HFF-Myc (cell line): ENCODE measurements at places on chromosomes 12 and 14.

DNA sequence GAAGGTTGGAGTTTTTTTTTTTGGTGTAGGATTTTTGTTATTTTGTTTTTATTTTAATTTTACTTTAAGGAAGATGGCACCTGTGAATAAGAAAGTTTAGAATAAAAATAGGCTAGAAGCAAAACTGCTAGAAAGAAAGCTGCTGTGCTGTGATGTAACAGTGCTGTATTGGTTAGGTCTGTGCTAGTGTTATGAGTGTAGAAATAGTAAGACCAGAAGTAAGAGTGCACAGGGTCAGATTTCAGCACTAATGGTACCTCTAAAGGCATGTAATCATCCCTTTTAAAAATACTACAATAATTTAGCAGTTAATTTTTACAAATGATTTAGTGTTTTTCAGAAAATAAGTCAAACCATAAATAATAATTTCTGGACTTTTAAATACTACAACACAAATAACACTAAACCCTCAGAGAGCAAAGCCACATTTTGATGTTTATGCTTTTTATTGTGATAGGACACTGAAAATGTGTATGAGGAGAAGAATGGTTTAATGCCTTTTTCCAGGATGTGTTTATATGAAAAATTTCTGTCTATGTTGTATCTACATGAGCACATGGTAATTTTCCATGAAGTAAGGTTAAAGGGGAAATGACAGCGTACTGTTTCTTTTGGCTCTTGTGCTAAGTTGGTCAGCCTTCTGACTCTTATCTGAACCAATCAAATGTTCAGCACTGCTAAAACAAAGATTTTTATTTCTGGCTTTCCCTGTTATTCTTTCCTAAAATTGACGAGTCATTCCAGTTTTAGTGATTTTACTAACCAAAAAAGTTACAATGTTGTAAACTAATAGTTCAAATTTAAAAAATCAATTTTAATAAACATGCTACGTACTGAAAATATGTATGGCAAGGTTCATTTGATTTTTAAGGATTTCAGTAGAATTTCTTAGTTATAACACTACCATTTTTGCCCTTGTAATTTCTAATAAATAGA, 96.1 kb downstream of the PPHLN1 start:
- peak; percentile 12 for DNase-seq

GRCh38 chr12:58381546-58381945, 440.2 kb downstream of the ATP23 start:
- DNase-seq, result no peak

- peak; percentile 52 for DNase-seq
Observed at GRCh38 chr12:88600272-88600671, 20.0 kb upstream of the KITLG start.

DNA sequence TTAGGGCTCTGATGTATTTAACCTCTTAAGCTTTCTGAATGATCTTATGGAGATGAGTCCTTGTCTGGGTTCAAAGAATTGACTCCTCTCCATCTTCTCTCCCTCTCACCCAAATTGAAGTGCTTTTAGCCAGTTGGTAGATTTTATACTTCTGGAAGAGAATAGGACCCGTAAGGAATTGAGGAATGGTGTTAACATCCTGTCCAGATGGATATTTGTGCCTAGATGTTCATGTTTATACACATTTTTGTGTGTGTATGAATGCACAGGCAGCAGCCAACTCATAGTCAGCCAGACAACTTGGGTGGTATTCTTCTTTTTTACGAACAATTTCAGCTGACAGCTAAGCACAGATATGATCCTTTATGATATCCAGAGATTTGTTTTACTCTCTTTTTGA, 449.6 kb upstream of the RGS6 start:
- no peak for DNase-seq

DNA sequence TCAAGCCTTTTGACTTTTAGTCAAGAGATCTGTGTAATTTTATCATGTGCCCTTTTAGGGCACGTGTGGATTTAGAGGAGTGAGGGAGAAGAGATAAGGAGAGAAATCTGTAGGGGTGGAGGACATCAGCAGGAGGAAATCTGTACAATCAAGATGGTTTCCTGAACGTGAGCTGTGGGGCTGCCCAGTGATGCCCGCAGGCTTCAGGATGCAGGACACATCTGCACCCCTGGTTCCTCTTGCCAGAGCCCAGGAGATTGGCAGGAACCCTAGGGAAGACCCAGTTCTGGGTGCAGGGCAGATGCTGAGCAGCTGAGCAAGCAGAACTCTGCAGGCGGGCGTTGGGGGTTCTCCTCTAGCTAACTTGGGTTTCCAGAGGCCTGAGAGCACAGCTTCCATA, 11.6 kb upstream of the TESPA1 start:
- no peak for DNase-seq

GRCh38 chr12:110872100-110872499, 25.3 kb downstream of the CCDC63 start:
- no peak for DNase-seq

DNA sequence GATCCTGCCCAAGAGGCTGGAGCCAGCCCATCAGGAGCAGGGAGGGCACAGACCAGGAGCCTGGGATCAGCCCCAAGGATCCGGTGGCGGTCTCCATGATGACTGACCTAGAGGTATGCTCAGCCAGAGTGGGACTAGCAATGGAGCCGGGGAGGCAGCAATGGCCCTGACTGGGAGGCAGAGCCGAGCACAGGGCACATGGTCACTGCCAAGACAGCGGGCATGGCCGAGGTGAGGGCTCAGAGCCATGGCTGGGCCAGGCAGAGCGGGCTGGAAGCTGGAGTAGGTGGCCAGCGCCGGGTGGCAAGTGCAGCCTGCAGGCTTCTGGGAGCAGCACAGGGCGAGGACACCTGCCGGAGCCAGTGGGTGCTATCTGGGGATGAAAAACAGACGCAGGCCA, 259.3 kb downstream of the BCL11B start:
- no peak for DNase-seq

- DNase-seq, result no peak
Observed at GRCh38 chr12:121156365-121156764, 23.7 kb downstream of the P2RX7 start.

GRCh38 chr12:57940052-57940914, 1.1 kb upstream of the ATP23 start:
- DNase-seq, result no peak

DNA sequence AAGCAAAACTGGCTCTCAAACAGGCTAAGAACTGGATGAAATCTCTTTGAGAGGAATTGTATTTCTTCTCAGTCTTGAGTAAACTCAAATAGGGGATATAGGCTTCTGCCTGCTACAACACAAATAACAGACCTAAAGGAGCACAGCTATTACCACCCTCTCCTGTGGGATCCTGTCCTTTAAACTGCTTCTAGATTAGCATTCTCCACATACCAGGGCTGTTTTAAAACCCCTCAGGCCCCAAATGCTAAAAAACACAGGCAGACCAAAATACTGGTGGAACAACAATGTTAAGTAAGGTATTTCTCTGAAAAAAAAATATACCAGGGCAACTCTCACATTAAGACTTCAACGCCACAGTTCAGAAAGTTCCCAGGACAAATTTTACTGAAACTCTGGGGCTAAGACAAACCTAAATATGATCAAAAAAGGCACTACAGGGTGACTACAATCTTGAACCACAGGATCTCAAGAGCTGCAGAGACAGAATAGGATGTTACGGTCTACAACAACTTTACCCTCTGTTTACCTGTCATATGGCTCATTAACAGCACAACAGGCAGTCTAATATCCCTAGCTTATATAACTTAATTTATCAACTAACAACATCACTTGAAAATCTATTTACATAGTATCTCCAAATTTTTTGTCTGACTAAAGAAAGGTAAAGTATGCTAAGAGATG, 7.2 kb downstream of the CPNE8 start:
- no peak for DNase-seq

GRCh38 chr14:45078323-45078722, 5.6 kb upstream of the PRPF39 start:
- no peak for DNase-seq

- no peak for DNase-seq
Observed at GRCh38 chr12:44405297-44405696, 470.8 kb downstream of the NELL2 start.

GRCh38 chr14:106530423-106531107, 1004.2 kb downstream of the TMEM121 start:
- DNase-seq, result no peak

- no peak for DNase-seq
Observed at GRCh38 chr14:101027966-101028365, 124.4 kb upstream of the RTL1 start.

- no peak for DNase-seq
Observed at GRCh38 chr12:109558374-109559199, 14.7 kb downstream of the MMAB start.

GRCh38 chr12:45548426-45548825, 181.1 kb upstream of the ARID2 start:
- DNase-seq, result no peak

DNA sequence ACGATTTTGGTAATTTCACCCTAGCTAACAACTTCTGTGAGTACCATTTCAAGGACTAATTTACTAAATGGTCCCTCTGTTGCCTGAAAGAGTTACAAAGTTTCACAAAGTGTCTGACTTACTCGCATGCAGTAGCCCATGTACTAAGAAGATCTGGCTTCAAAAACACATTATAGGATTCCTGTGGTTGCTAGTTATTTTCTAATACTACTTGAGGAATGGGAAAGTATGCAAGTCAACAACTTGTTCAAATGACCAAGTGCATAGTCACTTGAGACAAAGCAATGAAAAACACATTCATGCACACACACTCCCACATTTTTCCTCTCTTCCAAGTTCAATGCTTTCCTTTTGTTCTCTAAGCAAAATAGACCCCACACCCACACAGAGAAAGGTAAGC, 219.7 kb upstream of the TMPO start:
- no peak for DNase-seq

DNA sequence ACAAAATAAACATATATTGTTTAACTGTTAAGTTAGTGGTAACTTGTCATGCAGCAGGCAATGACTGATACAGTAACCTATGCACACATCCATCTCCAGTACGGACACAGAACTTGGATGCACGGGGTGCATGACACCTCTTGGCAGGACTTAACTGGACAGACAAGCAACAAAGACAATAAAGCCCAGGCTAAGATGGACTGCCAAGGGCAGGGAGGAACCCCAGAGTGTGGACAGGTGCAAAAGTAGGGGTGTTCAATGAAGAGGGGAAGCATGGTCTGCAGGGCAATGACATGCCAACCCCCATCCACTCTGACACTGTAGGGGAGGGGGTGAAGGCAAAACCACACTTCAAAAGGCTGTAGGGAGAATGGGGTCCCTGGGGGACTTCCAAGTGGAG, 11.7 kb downstream of the SSH1 start:
- no peak for DNase-seq

DNA sequence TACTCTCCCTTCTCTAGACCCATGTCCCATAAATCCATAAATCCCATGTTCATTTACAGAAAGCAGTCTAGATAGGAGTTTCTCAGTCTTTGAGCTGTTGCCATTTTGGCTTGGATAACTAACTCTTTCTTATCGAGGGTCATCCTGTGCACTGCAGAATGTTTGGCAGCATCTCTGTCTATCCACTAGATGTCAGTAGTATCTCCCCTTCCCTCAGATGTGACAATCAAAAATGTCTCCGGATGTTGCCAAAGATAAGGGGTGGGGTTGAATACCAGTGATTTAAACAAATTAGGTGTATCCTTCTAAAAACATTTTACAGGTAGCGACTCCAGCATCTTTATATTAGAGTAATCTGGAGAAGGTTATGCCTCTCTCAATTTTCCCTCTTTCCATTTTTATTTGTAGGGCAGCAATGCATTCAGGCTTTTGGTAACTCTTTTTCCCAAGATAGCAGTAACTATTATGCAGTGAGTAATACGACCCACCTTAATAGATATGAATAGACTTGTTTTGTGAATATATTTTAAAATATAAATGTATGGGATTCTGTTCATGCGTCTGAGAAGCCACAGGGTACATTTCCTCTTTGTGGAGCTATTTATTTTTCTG, 100.7 kb downstream of the LRRK2 start:
- no peak for DNase-seq

GRCh38 chr12:48004053-48004941, at the start of gene COL2A1:
Gene COL2A1 (minus strand): TSS chr12:48004476. CDS start chr12:48004321, 155 bp downstream.
- DNase-seq, result no peak

GRCh38 chr12:74896186-74896585, 313.5 kb downstream of the KCNC2 start:
- no peak for DNase-seq

- DNase-seq, result peak; percentile 92
Observed at GRCh38 chr12:79451978-79452377, 238.8 kb downstream of the PAWR start.

- no peak for DNase-seq
Observed at GRCh38 chr14:51297066-51297465, 57.0 kb downstream of the TMX1 start.

DNA sequence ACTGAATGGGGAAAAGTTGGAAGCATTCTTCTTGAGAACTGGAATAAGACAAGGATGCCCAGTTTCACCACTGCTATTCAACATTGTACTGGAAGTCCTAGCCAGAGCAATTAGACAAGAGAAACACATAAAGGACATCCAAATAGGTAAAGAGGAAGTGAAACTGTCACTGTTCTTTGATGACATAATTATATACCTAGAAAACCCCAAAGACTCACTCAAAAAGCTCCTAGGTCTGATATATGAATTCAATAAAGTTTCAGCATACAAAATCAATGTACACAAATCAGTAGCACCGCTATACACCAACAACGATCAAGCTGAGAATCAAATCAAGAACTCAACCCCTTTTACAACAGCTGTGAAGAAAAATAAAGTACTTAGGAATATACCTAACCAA, 157.3 kb upstream of the DDHD1 start:
- no peak for DNase-seq

- peak; percentile 5 for DNase-seq
Observed at GRCh38 chr12:22477166-22477893, 67.0 kb downstream of the C2CD5 start.

DNA sequence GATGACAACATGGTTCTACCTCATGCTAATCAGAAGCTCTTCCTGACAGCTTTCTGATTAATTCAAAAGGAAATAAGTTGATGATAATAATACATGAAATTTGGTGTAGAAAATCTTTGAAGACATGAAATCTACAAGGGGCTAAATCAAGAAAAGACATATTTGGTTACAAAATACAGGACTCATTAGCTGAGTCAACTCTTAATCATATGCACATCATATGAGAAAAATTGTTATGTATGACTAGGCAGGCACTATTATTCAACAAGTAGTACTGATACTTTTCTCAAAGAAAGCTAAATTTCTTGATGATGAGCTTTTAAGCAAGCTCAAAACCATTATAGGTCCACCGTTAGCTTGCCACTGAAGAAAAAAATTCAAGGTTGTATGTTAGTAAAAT, 7.1 kb downstream of the ABCC9 start:
- no peak for DNase-seq

DNA sequence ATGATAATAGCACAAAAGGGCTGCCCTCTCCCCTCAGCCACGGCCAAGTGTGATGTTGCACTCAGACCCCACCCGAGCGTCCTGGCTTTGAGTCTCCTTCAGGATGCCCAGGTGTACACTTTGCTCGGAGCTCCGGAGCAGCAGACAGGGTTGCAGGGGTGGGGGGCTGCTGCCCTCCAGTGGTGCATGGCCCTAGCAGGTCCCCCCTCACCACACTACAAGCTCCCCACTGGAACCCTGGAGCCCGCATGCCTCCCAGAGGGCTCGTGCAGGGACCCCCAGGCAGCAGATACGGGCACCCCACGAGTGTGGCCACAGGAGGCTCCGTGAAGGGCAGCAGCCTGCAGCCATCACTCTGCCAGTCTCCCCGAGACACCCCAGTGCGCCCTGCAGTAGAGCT, 69.9 kb upstream of the C14orf180 start:
- DNase-seq, result no peak

- no peak for DNase-seq
Observed at GRCh38 chr12:130816097-130816496, 23.0 kb downstream of the STX2 start.

- no peak for DNase-seq
Observed at GRCh38 chr14:75495882-75496281, 26.4 kb upstream of the BATF start.
